Activated T-cell treated with anti-CD3 and anti-CD28 coated beads, Interleukin-2, amount 50 U/mL, for 4 hours (primary cell): ENCODE measurements at places on chromosomes 1 and 21. TPM values are rescaled to one million over a fixed set of nuclear protein-coding genes. Genes with fewer than 3 reads are reported as not detected.

GRCh38 chr1:55478742-55479141 lies 263.6 kb upstream of the USP24 start:
- no peak for DNase-seq

DENND2D gene
- total RNA-seq = 127 TPM

DNA sequence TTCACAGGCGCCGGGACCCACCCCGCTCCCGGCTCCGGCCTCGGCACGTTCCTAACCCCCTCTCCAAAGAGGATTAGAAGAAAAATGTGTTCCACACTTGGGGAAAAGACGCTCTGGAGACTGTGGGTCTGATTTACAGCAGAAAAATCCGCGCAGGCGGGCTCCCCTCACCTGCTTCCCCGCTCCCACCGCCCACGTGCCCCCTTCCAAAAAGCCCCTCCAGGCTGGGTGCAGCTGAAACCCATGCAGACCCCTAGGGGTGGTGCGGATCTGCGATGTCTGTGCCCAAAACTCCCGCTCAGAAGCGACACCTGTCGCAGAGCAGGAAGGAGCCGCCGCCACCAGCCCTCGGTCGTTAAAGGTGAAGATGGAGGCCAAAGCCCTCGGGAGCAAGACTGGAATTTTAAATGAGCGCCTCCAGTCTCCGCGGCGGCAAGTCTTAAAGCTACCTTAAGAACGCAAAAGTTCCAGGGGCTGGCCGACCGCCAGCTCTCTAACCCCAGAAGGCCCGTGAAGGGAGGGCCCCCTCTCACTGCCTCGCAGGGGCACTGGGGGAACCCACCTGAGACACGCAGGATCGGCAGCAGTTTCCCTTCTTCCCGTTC lies 688 bp upstream of the CHD5 start:
- DNase-seq = no peak

C1orf94 gene
- total RNA-seq = not detected

S100PBP gene
- 14.9 TPM for total RNA-seq

DNA sequence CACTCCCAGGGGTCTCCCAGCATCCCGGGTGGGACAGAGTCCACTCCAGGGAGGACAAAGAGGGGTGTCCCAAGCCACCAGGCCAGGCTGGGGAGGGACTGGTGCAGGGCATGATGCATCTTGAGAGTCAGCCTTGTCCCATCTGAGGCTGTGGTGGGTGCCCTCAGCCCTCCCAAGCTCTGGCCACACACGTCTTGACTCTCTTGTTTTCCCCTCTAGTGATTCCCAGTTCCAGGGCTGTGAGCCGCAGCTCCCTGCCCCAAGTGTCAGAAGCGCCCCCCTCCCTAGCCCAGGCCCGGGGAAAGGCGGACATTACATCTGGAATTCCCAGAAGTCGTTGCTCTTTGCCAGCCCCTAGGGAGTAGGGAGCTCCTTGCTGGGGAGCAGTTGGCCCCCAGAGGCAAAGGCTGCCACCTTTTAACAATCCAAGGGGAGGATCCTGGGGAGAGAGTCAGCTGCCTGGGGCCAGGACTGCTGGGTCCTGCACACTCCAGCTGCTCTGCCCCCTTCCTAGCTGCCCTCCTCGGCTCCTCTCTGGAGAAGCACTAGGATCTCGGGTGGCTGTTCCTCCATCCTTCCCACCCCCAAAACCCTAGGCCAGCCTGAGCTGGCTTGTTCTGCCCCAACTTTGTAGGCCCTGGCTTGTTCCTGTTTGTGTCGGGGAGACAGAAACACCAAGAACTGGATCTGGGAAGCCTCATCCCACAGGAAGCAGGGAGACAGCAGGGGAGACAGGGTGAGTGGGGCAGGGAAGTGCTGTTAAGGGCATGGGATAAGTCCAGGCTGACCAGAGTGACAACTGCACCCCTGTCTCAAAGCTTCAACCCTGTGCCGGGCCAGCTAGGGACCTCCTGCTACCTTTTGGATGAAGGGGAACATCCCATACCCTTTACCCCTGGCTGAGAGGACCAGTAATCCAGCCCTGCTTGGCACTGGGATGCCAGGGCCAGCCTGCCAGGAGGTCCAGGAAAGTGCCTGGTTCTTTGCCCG lies 3.2 kb upstream of the PTPN7 start:
- DNase-seq = no peak

AGO4 gene
- total RNA-seq = 3.1 TPM

PPIAL4G gene
- not detected for total RNA-seq
